ENCODE measurements at places on chromosomes 3 and 15.

DNA sequence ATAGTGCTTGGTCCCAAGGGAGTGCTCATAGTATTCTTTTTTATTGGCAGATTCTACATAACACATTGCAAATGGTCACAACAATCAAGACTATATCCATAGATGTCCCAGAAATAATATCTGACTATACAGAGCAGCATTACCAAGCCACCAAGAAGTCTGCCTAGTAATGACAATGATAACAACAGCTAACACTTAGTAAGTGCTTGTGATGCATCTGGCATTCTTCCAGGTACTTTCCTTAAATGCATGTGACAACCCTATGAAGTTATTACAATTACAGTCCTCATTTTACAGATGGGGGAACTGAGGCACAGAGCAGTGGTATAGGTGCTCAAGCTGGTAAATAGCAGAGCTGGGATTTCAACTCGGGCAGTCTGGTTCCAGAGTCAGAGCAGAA, 49.6 kb upstream of the ICE2 start:
- no peak for DNase-seq

- DNase-seq, result no peak
Observed at GRCh38 chr3:126542340-126543241, 16.1 kb downstream of the C3orf22 start.

DNA sequence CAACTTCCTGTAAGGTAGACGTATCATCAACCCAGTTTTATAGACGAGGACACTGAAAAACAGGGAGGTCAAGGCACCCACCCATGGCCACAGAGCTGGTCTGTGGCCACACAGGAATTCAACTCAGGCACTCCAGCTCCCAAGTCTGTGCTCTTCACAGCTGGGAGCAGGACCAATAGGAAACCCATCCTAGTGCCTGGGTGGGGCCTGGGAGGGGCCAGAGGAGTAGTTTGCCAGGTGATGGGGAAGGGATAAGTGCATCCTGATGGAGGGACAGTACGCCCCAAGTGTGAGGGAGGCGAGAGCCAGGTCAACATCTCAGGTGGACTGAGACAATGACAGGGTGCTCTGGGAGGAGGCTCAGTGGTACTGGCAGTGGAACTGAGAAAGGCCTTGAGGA, 22.0 kb downstream of the KIF9 start:
- no peak for DNase-seq

DNA sequence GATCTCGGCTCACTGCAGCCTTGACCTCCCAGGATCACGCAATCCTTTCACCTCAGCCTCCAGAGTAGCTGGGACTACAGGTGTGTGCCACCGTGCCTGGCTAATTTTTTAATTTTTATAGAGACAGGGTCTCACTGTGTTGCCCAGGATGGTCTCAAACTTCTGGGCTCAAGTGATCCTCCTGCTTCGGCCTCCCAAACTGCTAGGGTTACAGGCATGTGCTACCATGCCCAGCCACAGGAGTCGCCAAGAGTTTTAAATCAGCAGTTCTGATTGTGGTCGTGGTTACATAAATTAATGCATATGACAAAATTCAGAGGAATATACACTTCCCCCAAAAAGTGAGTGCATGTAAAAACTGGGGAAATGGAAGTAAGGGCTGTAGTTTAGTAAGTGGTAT, 32.9 kb downstream of the MEGF11 start:
- no peak for DNase-seq

GRCh38 chr3:128009952-128010846, 42.0 kb upstream of the SEC61A1 start:
- no peak for DNase-seq

DNA sequence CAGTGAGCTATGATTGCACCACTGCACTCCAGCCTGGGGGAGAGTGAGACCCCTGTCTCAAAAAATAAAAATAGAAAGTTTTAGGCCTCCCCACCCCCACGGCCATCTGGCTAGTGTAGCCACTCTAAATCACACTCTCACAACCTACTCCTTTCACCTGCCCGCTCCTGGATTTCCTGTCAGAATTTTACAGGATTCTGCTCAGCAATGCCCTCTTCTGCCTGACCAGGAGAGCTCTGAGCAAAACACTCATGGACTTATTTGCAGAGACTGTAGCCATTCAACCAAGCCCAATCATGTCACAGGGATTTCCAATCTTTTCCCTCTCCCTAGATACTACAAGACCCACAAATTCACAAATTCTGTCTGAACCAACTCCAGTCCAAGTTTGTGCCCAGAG, 242.6 kb upstream of the TPRG1 start:
- DNase-seq, result no peak

- DNase-seq, result no peak
Observed at GRCh38 chr3:151875759-151876158, 2.3 kb downstream of the SUCNR1 start.

GRCh38 chr3:173933113-173933512, 535.6 kb downstream of the NLGN1 start:
- peak; percentile 10 for DNase-seq

- DNase-seq, result no peak
Observed at GRCh38 chr15:95880031-95880570, 450.4 kb upstream of the NR2F2 start.

DNA sequence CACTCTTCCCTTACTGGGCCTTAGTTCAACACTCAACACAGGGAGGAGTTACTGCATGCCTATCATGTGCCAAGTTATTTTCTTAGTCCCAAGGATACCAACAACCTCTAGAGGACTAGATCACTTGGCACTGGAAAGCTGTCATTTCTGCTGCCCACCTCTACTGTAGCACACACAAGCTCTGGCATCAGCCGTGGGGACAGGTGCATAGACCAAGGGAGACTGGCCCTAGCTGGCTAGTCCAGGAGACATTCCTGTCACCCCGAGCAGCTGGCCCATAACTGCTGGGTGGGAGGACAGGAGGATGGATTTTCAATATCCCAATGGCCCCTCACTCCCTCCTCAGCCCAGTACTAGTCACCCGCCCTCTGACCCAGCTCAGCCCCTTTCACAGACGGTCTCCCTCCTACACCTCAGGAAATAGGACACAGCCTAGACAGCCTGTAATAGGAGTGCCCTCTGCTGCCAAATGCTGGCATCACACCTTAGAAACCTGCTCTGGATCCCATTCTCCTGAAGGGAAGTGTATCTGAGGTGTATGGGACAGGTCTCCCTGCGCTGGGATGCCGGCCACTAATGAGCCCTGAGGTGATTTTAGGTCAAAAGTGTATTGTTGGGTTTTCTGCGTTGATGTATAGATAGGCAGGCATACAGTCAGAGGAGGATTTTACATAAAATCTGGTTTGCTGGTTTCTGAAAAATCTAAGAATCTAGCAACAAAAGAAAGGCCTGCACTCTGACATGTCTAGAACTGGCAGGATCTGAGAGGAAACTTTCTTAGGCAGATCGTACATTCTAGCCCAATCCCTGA, 3.4 kb upstream of the DZIP1L start:
- DNase-seq, result peak; percentile 69

- DNase-seq, result no peak
Observed at GRCh38 chr15:78431955-78432354, 6.1 kb upstream of the IREB2 start.

DNA sequence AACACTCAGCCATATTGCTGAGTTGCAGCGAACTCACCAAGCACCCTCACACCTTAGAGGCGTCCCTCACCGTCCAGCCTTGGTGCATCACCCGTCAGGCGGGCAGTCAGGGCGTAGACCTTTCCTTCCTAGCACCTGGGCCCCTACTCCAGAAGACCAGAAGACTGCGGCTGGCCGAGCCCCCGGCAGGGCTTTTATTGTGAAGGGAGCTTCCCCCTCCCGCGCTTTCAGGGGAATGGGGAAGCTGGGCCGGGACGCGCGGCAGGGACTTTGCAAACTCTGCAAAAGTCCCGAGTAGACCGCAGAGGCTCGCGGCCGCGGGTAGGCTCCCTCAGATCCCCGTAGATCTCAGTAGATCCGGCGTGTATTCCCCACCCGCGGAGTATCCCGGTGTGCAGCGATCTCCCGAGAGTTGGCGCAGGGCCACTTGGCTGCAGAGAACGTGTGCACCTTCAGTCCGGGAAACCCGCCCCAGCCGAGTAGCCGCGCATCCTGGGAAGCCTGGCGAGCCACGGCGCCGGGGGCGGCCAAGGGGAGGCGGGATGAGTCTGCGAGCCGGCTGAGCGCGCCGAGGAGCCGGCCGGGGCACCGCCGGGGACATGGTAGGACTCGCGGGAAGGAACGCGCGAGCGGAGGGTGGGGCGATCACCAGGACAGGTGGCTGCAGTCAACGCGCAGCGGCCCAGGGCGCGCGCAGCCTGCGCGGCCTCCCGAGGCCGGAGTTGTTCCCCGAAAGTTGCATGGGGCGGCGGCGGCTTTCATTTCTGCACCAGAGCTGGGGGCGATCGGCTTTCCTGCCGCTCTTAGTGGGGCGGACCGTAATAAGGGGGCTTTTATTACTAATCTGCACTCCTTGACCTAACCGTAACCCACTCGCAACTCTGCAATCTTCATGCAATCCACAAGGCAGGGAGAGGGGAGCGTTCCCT, at the start of gene GASK1A:
Gene GASK1A, plus strand, starts transcription at position 268 of the 929 bp plus-strand sequence. Its CDS starts 332 bp downstream, at position 600.
- no peak for DNase-seq

GRCh38 chr3:143445118-143445517, 325.5 kb downstream of the CHST2 start:
- DNase-seq, result no peak

DNA sequence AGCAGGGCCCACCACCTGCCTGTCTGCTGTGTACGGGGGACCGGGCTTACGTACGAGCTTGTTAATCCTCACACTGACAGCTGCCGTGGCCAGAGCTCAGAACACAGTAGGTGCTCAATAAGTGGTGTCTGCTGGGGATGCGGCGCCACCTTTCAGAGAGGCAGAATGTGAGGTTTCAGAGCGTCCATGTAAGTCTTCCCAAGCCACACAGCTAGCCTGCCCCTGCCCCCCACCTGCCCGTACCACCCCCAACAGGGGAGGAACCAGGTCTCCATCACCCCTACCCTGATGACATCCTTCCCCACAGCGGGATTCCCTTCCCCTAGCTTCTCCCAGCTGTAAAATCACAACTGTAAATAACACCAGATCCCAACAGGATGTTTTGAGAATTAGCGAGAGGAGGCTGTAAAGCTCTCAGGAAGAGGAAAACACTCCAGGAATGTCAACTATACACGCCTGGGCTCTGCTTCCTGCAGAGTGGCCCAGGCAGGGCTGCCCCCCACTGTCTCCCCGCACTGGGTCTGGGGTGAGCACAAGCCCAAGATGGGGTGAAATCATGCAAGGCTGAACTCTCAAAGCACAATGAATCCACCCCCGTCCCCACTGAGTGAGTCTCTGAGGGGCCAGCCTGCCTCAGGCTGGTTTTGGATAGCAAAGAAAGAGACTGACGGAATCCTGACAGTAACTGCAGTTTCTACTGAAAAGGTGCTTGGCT, 250.1 kb upstream of the LYSMD4 start:
- peak; percentile 44 for DNase-seq

DNA sequence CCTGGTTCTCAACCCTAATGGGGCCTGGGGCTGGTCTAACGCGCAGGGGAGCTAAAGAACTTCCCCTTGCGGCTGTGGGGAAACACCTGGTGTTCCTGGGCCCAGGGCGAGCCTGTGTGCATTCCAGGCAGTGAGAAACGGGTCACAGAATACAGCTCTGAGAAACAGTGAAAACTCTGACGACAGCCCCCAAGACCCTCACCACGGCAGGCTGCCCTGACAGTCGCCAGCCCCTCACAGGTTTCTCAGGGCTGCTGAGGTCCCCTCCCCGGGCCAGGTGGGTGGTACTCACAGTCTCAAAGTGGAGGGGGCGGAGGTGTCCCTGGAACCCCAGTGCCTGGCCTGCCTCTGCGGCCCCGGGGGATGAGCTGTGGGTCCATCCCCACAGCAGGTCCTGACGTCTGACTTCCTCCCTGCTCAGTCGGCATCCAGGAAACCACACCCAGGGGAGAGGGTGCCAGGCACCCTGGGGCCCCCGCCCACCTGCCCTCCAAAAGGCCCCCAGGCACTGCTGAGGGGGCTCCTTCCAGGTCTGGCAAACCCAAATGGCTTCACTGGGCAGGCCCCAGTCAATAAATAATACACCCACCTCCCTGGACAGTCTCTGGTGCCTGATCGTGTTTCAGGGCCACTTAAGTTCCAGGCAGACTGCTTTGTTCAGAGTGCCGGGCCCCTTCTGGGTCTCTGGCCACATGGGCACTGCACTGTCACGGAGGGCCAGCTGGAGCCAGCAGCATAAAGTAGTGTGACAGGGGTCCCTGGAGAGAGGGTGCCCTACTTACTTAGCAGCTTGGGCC, 57.7 kb downstream of the IQSEC1 start:
- no peak for DNase-seq

DNA sequence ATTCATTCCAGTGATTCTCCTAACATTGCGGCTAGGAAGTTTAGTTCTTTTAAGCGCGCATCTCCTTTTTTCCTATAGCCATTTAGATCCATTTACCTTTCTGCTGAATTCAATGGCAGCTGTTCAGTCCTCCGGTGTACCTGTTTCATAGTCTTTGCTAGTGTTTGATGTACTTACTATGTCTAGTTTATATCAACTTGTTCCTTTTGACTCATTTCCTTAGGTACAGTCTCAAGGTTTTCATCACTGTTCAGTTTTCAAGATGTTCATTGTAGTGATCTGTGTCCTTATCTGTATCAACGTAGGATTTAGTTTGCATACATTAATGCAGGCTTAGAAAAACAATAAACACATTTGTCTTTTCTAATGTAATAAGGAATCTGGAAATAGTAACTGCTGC, 59.0 kb upstream of the MBNL1 start:
- no peak for DNase-seq

GRCh38 chr3:9116336-9116735, 133.1 kb downstream of the SRGAP3 start:
- DNase-seq, result no peak

DNA sequence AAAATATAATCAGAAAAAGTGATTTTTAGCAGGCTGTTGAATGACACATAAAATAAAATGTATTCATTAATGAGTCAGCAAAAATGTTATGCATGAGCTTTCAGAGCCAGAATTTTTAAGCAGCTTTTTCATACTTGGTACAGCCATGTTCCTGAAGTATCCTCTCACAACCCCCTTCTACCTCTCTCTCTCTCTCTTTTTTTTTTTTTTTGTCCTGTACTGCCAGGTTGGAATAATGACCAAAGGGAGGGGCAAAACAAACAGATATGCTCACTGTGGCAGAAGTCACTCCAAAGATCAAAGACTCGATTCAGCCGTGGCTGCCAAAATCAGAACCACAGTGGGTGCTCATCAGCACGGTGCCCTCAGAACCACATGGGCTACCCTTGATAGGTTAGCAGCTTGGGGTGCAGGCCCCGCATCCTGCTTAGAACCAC, 383.0 kb downstream of the ZBTB20 start:
- DNase-seq, result no peak

- no peak for DNase-seq
Observed at GRCh38 chr3:16912400-16913263, 27.9 kb downstream of the PLCL2 start.

GRCh38 chr3:149258714-149259113, 37.1 kb upstream of the CP start:
- no peak for DNase-seq

GRCh38 chr15:79944622-79945021, 26.4 kb downstream of the BCL2A1 start:
- DNase-seq, result no peak
